Fibroblast of upper back skin (primary cell): ENCODE measurements at places on chromosomes 7 and 10.

GRCh38 chr10:123427165-123427786 is 238.9 kb upstream of the GPR26 start:
- no peak for DNase-seq

- DNase-seq = no peak
Measured at GRCh38 chr7:135661311-135662122, 797 bp upstream of the STMP1 start.

DNA sequence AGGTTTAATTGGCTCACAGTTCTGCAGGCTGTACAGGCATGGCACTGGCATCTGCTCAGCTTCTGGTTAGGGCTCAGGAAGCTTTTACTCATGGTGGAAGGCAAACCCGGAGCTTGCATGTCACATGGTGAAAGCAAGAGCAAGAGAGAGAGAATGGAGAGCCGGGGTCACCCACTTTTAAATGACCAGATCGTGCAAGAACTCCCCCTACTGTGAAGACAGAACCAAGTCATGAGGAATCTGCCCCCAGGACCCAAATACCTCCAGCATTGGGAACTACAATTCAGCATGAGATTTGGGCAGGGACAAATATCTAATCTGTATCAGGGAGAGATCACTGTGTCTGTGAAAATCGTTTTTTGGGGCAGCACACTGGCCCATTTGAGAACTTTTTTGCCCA is 110.0 kb upstream of the MYO3A start:
- DNase-seq = no peak

DNA sequence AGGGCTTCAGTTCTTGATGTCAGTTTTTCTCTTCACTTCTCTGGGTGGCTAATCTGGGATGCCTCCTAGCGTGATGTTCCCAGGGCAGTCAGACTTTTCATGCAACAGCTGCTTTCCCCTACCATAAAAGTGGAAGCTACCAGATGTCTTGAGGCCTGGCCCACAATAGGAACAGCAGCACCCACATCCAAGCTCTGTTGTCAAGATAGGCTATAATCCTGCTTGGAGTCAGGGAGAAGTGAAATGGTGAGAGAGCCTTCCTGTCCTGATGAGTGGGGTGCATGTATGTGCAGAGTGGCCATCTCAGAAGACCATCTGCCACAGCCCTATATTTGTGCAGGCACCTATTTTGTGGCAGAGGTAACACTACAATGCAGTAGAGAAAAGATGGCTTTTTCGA is 108.0 kb downstream of the HTR5A start:
- no peak for DNase-seq
